Ammon's horn (tissue), 1 donor: ENCODE measurements at places on chromosomes 6 and 20.

- no peak for DNase-seq
Measured at GRCh38 chr6:6901945-6902344, 205.8 kb upstream of the RREB1 start.

DNA sequence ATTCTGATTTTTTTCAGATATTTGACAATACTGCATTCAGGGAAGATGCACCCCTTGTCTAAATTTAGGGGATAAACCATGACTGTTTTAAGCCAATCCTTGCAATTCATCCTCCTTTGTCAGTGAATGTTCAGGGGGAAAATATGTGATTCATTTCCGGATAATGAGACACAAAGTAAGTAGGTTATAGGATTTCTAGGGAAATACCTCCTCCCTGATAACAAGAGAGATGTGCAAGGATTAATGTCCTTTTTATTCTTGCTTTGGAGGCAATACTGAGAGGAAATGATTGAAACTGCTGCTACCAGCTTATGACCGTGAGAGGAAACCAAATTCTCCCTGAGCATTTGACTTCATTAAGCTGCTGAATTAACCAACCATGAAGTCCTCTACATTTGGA is 161.3 kb upstream of the EYA4 start:
- DNase-seq: no peak

DNA sequence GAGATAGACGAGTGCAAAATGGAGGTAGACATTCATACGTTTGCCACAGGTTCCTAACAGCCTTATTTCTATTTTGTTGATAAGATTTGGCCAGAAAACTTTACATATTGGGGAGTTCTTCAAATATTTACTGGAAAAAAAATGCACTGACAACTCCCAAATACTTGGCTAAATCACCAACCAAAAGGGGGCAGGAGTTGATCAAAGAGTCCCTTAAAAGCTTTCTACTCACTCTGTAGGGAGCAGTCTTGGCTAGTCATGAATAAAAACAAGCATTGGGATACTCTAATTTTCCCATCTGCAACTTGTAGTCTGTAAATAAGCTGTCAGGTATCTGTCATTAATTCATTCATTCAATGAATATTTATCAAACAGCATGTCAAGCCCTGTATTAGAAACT is 18.4 kb downstream of the TENT5A start:
- DNase-seq: no peak

- no peak for DNase-seq
Measured at GRCh38 chr6:157538698-157539097, 157.7 kb downstream of the ZDHHC14 start.

- no peak for DNase-seq
Measured at GRCh38 chr6:41874741-41875140, 20.4 kb downstream of the USP49 start.

DNA sequence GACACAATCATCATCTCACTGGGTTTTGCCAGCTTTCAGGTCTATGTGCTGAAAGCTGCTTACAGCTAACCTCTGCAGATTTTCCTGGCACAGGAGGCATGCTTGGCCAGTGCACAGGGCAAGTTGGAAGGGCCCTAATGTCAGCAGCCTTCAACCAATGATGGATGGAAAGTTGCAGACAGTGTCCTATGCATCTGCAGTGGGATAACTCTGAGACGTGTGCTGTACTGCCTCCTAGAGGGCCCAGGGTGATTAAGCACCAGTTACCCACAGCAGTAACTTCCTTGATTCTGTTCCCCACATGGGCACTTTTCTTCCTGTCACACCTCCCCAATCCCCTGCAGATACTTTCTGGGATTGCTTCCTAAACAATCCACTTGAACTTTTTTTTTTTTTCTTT is 38.6 kb downstream of the OVOL2 start:
- peak; percentile 29 for DNase-seq

DNA sequence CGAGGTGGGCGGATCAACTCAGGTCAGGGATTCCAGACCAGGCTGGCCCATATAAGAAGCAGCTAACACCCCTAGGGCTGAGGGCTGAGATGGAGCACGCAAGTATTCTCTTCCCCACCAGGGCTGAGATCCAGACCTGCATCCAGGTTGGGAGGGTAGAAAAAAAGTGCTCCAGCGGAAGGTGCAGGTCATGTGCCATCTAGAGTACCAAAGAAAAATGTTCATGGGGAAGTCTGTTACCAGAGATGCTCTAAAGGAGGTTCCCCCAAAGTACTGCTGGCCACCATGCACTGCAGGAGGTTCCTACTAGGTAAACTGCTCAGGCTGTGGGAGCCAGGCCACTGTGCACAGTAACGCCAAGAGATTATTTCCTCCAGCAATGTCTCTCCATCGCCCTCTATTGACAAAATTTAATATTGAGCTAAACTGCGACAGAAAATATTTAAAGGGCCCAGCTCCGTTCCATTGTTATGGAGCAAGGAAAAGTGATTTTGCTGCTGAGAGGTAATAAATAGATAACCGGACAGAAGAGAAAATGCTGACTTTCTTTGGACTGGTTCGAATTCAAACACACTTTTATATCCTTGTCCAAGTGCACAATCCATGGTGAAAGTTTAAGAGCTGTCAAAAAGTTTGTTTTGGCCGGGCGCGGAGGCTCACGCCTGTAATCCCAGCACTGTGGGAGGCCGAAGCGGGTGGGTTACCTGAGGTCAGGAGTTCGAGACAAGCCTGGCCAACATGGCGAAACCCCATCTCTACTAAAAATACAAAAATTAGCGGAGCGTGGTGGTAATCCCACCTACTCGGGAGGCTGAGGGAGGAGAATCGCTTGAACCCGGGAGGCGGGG is 159.9 kb downstream of the OR2B2 start:
- DNase-seq: peak; percentile 77

DNA sequence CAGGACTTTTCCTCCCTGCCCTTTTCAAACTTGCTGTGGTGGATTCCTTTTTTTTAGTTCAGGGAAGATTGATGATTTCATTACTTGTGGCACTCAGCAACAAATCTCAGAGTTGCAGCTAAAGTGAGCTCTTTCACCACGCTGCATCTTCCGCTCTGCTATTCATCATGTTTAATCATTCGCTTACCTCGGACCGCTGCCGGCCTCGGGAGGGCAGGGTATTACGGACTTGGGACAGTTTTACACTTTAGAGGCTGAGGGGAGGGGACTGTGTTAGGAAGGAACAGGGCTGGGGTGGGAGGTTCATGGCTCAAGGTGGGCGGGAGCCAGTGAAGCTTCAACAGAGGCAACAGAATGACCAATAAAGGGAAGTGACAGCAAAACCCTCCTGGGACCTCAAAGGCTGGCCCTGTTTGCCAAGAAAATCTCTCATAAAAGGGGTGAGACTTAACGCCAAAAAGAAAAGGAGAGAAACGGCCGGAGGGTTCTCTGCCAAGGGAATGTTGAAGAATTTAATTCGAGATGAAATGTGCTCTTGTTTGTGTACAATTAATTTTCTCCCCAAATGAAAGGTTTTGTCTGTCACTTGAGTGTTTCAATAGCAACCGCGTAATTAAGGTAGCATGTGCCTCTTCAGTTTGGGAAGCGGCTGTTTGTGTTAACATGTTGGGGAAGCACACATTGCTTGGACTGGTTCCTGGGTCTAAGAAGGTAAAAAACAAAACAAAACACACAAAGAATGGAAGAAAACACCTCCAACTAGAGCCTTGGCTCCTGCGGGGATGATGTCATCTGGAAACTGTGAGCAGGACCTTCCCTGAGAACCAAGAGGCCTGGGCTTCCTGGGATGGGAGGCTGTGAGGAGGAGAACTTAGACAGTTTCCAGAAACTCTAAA is 72.5 kb upstream of the SULF2 start:
- DNase-seq: no peak

- DNase-seq: peak; percentile 8
Measured at GRCh38 chr6:123908797-123909196, 105.1 kb downstream of the NKAIN2 start.

GRCh38 chr6:13425943-13426931 is 61.2 kb downstream of the GFOD1 start:
- DNase-seq: no peak

GRCh38 chr6:40188931-40189330 is 254.7 kb upstream of the MOCS1 start:
- no peak for DNase-seq

DNA sequence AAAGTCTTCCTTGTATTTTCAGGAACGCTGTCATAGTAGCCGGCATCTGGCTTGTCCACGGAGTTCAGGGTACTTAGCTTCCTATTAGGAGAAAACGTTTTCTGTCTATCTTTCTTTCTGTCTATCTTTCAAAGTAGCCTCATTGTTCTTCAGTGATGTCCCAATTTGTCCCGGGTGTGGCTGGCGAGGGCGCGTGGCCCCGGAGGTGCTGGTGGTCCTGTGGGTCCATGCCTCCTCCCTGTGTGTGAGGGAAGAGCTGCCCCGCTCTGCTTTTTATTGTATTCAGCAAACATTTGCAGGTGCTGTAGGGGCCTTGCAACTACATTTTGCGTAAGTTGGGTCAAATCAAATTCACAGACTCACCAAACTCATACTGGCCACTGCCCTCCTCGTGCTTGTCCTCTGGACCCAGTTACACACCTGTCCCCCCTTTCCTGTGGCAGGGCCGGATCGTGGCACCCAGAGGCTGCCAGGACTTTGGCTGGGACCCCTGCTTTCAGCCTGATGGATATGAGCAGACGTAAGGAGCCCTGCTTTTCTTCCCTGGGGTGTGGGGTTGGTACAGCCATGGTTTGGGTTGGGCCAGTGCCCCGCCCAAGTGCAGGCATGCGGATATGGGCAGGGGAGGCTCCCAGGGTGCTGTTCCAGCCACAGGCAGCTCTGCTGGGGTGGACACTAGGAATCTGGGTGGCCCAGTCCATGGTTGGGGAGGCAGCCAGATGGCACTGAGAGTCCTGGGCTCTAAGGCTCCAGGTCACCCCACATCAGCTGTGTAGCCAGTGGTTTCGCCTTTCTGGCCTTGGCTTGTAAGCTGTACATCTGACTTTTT is 12.3 kb downstream of the ITPA start:
- DNase-seq: no peak

GRCh38 chr6:33654831-33655554 is 33.9 kb downstream of the ITPR3 start:
- DNase-seq: no peak

GRCh38 chr6:71745525-71745924 is 140.8 kb upstream of the RIMS1 start:
- DNase-seq: no peak

- no peak for DNase-seq
Measured at GRCh38 chr6:10453596-10453995, 38.7 kb upstream of the TFAP2A start.

- DNase-seq: no peak
Measured at GRCh38 chr6:82924799-82925535, 140.7 kb downstream of the UBE3D start.

- no peak for DNase-seq
Measured at GRCh38 chr6:7144872-7145584, 37.3 kb downstream of the RREB1 start.

DNA sequence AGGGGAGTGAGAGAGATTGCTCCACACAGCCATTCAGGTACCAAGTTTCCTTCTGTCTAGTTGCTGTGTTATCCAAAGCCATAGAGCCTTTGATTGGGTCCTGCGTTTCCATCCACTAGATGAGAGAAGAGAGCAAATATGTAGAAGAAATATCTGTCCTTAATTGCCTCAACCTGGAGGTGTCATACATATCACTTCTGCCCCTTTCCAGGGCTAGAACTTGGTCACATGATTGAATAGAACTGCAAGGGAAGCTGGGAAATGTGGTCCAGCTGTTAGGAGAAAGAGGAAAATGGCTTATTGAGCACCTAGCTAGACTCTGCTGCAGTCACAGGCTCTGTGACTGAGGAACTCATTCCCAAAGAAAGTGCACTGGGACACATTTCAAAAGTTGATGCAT is 115.6 kb upstream of the JAG1 start:
- DNase-seq: no peak

DNA sequence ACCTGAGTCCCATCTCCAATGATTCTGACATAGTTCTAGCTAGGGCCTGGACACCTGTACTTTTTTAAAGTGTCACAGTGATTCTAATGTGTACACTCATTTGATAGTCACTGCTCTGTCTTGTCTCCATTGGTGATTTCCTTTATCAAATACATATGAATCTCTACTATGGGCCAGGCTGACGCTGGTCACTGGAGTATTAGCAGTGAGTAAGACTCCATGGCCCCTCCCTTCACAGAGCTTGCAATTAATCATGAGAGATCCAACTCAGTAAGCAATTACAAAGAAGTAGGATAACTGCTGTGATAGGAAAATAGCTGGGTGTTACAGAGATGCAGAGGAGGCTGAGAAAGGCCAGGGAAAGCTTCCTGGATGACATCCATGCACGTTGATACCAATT is 19.3 kb upstream of the SASH1 start:
- DNase-seq: no peak

DNA sequence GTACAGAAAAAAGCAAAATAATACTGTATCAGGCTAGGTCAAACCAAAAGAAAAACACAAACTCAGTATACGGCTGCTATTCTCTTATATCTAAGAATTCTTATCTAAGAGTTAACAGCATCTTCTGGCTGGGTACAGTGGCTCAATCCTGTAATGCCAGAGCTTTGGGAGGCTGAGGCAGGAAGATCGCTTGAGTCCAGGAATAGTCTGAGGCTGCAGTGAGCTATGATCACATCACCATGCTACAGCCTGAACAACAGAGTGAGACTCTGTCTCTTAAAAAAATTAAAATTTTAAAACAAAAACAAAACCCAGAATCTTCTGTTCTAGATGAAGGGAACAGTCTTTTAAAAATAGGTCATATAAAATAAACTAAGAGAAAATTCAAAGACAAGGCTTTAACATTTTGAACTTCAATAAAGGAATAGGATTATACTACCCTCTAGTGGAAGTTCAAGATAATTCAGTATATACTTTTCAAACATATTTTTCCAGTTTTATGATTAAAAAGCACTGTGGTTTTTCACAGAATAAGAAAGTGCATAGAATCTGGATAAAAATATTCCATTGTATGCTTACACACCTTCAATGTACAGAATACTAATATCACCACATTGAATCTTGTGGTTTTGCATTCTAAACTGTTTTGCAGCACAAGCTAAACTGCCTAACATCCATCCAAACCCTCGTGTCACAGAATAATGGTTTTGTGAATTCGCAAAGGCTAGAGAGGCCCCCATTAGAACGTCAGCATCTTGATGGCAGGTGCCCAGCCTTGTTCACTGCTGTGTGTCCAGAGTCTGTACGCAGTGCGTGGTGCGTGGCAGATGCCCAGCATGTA is 39.3 kb downstream of the DTNBP1 start:
- no peak for DNase-seq

GRCh38 chr6:99867026-99867425 is 127.0 kb downstream of the MCHR2 start:
- no peak for DNase-seq

DNA sequence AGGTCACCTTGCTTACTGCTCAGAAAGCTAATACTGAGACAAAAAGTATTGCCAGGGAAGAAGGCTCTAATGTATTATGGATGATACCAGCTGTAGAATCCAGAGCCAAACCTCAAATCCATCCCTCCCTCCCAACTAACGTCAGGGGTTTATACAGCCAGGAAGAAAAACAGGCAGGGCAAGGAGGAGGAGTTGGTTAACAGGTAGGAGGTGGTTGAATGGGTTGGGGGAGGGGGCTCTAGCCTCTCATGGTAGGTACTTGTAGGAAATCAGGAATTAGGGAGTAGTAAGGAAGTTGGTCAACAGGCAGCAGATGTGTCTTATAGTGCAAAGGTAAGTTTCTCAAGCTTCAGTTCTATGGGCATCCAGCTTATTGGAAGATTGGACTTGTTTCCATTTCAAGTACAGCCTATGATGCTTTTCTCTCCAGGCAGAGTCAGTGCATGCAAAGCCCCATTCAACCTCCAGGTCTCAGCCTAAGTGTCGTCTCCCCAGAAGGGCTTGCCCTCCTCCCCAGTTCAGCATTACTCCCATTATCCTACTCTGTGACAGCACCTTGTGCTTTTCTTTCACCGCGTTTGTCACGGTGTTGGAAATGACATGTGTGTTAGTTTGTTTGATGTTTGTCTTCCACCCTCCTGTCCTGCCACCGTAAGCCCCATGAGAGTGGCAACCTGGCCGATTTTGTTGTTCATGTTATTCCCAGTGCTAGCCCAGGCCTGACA is 38.1 kb downstream of the PNLDC1 start:
- DNase-seq: no peak
